CD8-positive, alpha-beta T cell (primary cell): ENCODE measurements at places on chromosomes 1 and 21. TPM values are rescaled to one million over a fixed set of nuclear protein-coding genes. Genes with fewer than 3 reads are reported as not detected.

DNA sequence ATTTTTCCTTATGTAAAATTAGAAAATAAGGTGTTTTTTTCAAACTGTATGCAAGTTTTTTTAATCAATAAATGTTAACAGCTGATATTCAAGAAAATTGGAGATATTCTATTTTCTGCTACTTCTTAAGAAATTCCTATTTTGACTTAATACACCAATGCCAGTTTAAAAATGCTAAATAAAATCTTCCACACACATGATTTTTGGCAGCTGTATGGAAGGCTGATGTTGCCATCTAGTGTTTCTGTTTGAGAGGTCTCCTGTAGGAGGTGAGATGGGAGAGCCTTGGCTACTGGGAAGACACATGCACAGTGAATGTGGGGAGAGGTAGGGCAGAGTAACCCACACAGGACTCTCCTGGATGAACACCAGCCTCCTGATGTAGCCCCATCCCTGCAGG, 29.2 kb upstream of the OR2B11 start:
- peak; percentile 62 for DNase-seq

DNA sequence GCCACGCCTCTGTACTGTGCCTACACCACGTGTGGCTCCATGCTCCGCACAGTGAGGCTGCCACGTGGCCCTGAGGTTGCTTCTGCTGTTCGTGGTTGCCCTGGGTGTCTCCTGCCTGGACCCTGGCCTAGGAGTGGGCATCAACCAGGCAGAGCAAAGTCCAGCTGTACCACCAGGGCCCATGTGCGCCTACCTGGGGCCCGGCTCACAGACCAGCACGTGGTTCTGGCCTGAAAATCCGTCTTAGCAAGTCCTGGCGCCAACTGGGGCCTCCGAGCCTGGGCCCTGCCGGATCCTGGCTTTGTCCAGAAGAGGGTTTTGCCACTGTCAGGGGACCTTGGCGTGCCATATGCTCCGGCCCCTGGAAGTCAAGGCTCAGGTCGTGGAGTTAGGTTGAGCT, 107.1 kb upstream of the TTC34 start:
- DNase-seq: no peak

- no peak for DNase-seq
Measured at GRCh38 chr21:39663742-39664492, 51.2 kb downstream of the B3GALT5 start.

The LAX1 gene
- total RNA-seq: 13.7 TPM

DNA sequence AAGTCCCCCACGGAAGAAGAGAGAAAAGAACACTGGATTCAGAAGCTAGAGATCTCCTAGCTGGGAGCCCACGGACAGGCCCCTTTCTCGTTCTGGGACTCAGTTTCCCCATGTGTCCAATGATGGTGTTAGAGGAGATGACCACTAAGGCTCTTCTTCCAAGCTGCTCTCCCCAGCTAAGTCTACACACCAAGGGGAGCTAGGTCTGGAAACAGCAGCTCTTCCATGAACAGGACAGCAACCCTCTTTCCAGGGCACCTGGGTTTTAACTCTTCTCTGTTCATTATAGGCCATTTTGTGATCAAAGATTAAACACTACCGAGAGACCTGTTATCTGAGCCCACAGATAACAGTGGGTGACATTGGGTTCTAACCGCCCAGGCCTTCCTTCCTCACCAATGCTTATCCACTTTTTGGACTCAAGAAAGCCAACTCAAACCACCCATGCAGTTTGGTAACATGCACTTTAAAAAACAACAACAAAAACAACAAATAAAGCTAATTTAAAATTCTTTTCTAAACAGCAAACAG, 85.9 kb downstream of the MRPL37 start:
- no peak for DNase-seq

DNA sequence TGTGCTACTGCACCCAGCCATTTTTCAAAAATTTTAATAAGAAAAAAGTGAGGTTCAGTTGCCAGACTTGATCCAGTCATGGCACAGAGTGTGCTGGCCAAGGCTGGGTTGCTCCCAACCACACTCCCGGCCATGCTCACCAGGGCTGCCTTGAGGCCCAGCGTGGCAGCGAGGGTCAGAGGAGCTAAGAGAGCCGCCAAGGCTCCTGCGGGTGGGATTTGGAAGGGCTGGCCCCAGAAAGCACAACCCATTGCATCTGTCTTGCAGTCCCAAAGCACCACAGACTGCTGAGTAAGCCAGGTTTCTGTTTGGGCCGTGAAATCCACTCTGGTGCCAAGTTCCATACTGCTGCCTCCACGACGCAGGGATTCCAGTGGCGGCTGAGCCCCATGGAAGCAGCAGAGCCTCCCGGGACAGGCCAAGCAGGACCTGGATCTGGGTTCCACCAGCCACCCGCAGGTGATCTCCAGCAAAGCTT, 22.6 kb downstream of the ZBTB17 start:
- DNase-seq: no peak

- DNase-seq: no peak
Measured at GRCh38 chr21:45146801-45147200, 72.4 kb downstream of the ADARB1 start.

The LCE2B gene
- total RNA-seq: not detected
